ENCODE measurements at places on chromosomes 4 and X.
A peak's percentile ranks its signal among the peaks of the same experiment; 100 is the strongest.

DNA sequence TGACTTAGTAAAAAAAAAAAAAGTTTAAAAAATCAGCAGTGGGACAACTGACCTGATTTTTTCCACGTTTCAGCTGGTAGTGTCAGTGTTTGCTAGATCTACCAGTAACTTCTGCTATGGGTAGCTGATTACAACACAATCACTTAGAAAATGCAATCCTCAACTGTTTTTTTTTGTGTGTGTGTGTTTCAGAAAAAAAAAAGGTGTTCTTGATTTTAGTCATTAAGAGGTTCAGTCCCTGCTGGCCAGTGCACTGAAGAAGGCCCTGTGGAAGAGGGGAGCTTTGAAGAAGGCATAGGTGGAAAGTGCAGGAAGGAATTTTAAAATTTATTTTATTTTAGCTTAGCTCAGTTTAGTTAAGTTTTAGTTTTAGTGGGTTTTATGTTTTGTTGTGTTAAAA, 46.9 kb downstream of the SH2D1A start:
- DNase-seq = no peak

GRCh38 chrX:40470830-40471429, 109.8 kb upstream of the ATP6AP2 start:
- DNase-seq = no peak

GRCh38 chrX:48835524-48836329, at the start of gene PCSK1N:
TSS of gene PCSK1N (minus strand) at chrX:48835610. CDS start at chrX:48835532, 78 bp downstream.
- no peak for DNase-seq

DNA sequence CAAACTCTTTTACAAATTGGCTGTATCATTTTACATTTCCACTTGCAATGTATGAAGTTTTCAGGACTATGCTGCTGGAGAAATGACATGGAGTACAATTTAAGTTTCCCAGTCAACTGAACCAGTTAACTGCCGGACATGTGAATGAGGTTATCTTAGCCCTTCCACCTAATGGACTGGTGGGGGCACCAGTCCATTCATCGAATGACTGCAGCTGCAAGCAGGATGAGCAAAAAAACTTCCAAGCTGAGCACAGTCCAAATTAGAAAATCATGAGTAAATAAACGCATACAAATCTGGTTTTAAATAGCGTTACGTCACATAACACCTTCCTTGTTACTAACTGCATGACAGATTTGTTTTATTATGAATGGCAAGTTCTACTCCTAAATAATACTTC, 1131.5 kb downstream of the PCDH18 start:
- DNase-seq = no peak

- no peak for DNase-seq
These were observed 120.0 kb downstream of the SCLT1 start for GRCh38 chr4:128973384-128973783.

DNA sequence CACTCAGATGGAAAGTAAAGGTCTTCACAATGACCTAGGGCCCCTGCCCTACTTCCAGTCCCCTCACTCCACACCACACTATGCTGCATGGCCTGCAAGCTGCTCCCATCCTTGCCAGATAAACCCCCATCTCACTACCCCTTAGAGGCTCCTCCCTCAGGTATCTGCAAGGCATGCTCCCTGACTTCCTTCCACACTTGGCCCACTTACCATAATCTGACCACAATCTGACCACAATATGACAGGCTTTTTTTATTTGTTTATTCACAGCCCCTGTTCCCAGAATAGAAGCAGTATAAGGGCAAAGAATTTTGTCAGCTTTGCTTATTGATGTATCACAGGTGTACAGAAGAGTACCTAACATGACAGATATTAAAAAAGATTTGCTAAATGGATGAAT, 124.7 kb downstream of the CAMK2D start:
- DNase-seq = peak; percentile 10

DNA sequence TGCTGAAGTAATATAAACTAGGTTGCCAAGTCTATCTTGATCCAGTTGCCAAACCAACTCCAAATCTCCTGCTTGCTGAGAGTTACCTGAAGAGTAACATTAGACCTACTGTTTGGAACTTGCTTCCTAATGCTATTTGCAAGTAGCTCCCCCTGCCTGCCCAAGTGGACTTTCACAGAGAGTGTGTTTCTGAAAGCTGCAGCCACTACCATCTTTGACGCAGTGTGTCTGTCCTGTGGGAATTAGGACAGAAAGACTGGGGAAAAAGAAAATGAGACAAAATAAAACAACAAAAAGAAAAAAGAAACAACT, 195.0 kb upstream of the HS3ST1 start:
- DNase-seq = peak; percentile 57

GRCh38 chrX:23114241-23114640, 114.5 kb downstream of the DDX53 start:
- no peak for DNase-seq

DNA sequence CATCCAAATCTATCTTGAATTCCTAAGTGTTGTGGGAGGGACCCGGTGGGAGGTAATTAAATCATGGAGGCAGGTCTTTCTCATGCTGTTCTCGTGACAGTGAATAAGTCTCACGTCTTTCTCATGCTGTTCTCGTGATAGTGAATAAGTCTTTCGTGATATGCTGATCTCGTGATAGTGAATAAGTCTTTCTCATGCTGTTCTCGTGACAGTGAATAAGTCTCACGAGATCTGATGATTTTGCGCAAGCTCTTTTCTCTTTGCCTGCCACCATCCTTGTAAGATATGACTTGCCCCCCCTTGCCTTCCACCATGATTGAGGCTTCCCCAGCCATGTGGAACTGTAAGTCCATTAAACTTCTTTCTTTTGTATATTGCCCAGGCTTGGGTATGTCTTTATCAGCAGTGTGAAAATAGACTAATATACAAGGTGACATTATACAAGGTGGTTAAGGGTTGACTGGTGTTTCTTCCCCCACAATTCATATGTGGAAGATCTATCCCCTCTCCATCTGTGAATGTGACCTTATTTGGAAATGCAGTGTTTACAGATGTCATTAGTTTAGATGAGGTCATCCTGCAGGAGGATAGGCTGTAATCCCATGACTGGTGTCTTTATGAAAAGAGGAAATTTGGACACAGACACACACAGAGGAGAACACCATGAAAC, 27.6 kb downstream of the ARSD start:
- no peak for DNase-seq

DNA sequence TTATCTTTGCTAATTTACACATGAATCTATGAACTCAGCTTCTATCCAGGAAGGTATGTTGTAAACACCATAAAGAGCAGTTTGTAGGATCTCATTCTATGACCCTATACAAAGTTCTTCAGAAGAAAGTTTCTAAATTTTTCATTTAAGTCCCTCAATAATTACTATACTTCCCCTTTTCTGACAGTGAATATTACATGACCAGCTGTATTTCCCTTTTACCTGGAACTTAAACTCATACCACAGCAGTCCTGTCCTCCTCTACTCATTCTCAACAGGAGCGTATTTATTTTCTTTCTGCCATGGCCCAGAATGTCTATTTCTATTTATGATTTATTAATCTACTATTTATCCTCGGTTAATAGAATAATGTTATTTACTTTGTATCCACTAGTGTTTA, 15.8 kb downstream of the RASGEF1B start:
- DNase-seq = no peak

GRCh38 chr4:78784236-78784865, 8.2 kb downstream of the BMP2K start:
- DNase-seq = no peak

DNA sequence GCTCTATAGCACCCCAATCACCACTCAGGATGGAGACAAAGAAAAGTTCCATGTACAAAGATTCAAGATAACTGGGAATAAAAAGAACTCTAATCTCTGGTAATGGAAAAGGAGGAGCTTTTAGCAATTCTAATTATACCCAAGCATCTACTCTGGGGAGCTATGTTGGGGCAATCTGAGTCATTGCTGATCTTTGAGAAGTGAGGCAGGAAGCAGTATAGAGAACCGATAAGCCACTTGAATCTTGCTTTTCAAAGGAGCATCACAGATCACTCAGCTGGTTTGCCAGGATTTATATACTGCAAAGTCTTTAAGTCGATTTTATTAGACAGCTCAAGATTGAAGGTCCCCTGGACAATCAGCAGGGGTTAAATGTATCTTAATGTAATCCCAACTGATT, 220.0 kb downstream of the ENOX2 start:
- DNase-seq = no peak

DNA sequence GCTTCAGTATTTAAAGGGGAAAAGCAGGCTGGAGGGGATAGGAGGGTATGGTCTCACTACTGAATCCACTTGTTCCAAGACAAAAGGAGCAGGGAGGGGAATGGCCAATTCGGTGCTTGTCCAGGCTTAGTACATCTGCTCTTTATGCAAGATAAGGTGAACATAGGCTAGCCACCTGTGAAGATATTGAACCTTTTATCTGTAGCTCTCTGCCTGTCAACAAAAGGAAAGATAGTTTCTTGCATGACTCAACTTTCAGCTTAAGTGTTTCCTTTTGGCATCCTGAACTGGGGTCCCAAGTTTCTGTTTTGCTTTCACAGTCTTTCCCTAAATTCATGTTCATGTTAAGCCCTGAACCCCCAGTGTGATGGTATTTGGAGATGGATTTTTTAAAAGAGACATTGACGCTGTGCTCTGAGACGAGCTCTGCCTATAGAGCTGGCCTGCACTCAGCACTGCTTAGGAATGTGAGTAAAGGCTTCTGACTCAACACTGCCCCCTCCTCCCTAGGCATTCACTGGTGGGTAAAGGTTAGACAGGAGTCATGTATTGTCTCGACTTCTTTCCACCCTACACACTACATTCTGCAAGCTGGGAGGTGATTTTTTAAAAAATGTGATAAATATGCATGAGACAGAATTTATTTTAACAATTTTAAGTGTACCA, 28.2 kb downstream of the FAM149A start:
- DNase-seq = peak; percentile 63

- no peak for DNase-seq
These were observed 8.4 kb upstream of the MEPE start for GRCh38 chr4:87824352-87824751.

DNA sequence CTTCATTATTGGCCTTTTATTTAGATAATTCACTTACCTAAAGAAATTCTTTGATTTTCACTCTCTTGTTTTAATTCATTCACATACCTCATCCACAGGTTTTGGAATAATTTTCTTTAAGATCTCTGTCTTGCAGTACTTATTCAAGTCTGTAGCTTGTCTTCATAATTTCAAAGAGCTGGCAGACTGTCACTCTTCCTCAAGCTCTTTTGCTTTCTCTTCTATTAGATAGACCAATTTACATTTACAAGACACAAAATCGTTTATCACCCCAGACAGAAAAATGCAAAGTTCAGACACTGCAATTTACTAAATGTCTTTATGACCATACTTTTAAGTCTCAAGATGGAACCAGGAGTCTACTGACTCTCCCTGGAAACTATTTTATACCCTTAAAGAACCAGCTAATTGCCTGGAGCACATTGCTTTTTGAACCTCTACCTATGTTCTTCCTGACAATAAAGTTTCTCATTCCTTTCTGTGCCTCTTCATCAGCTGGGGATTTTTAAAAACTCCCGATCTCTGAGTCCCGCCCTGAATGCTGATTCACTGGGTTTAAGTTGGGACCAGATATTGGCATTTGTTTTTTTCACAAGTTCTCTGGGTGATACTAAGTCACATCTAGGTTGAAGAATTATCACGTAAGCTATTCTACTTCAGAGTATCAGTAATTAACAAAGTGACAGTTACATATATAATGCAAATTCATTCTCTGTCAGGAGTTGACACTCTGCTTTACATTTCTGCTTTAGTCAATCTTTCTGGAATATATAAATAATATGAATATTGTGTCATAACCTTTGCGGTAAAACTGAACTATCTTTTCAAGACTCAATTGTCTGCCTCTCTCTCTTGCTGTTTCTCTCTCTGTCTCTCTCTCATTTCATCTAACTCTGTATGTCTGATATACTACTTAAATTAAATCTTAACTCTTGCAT, 196.4 kb downstream of the PCDH7 start:
- no peak for DNase-seq

GRCh38 chr4:65535113-65535512, 135.2 kb downstream of the EPHA5 start:
- DNase-seq = no peak

DNA sequence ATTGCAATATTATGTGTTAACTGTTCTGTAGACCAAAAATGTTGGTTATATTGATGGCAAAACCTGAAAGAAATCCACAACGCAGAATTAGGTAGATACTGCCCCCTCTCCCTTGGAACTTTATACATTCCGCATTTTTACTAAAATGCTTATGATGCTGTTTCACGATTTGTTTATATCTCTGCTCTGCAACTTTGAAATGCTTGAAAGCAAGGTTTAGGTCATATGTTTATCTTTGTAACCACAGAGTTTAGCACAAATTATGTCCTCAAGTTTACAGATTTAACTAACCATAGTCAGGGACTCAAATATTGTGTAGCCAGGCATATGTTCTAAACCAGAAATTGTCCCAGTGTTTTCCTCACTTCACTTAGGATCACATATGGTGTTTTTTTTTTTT, 66.1 kb upstream of the H2AZ1 start:
- no peak for DNase-seq

DNA sequence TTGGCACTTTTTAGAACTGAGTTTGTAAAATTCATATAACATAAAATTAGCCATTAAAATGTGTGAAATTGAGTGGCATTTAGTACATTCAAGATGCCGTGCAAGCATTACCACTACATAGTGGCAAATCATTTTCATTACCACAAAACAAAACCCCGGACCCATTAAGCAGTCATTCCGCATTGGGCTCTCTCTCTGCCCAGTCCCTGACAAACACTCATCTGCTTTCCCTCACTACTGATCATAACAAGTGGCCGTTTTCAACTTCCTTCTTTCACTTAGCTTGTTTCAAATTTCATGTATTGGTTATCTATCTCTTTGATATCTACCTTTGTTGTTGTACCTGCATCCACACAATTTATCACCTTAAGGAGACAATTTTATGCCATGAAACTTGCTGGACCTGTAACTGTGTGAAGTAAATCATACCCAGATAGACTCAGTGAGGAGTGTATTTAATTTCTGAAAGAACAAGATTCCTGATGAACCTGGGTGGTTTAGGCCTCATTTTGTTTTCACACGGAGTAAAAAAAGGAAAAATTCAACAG, 202.1 kb downstream of the OR13H1 start:
- no peak for DNase-seq

DNA sequence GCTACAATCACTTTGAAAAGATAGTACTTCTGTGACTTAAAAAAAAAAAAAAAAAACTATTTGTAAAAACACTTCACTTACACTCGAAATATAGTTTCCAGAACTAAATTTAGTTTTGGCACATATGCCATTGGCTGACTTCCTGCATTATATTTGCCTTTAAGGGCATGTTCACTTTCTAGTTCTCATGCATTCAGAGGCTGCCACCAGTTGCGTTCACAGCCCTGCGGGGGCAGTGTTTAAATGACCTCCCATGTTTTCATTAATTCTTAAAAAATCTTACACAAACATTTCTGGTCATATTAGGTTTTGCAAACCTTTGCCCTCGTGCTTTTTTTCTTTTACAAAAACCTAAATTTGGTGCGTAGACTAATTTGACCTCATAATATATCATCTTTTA, 12.4 kb upstream of the ARHGAP6 start:
- DNase-seq = no peak

Measured in ACHN (cell line).